Uterus (tissue), 4 donors: ENCODE measurements at places on chromosomes 3 and 15. TPM values are rescaled to one million over a fixed set of nuclear protein-coding genes. Genes with fewer than 3 reads are reported as not detected.

DNA sequence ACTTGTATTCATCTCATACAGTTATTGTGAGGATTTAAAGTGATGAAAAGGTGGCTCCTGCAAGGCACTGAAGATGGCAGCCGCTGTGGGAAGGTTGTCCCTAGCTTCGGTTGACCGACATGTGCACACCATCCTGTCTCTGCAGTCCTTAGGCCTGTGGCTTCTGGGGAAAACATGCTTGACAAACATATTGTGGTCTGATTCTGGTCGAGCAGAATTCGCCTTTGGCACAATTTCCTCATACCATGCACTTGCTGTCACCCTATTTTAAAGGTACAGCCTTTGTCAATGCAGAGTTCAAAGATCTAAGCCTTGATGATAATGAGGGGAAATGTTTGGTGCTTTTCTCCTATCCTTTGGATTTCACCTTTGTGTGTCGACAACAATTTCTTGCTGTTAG is 50.9 kb downstream of the PRICKLE2 start:
- no peak overlapping the region for H3K4me3 ChIP-seq
- no peak overlapping the region for H3K27ac ChIP-seq

CPLX3 gene
- not detected for total RNA-seq

GRCh38 chr3:102178817-102179216 is 256.0 kb upstream of the ZPLD1 start:
- no peak overlapping the region for H3K4me3 ChIP-seq
- H3K4me1 ChIP-seq: peaks cover 20% of the 10 kb centered on the region
- no peaks in the 10 kb centered on the region for H3K36me3 ChIP-seq

PROS1 gene
- total RNA-seq: 60.3 TPM

GRCh38 chr15:67508407-67508806 is 12.5 kb upstream of the C15orf61 start:
- H3K4me3 ChIP-seq: no peak overlapping the region
- no peaks in the 10 kb centered on the region for H3K4me1 ChIP-seq
- no peaks in the 10 kb centered on the region for H3K27me3 ChIP-seq
- no peak overlapping the region for H3K27ac ChIP-seq

- no peaks in the 10 kb centered on the region for H3K36me3 ChIP-seq
- H3K27ac ChIP-seq: no peak overlapping the region
- DNase-seq: no peak
- H3K4me1 ChIP-seq: no peaks in the 10 kb centered on the region
- no peak overlapping the region for H3K4me3 ChIP-seq
Measured at GRCh38 chr3:54888873-54889272, 39.0 kb downstream of the LRTM1 start.

GRCh38 chr3:127684871-127685707 is 12.3 kb downstream of the ABTB1 start:
- H3K27me3 ChIP-seq: no peaks in the 10 kb centered on the region
- H3K36me3 ChIP-seq: no peaks in the 10 kb centered on the region
- no peaks in the 10 kb centered on the region for H3K4me1 ChIP-seq

HYAL2 gene
- total RNA-seq: 168 TPM

MED12L gene
- total RNA-seq: 5.4 TPM
